ENCODE measurements at places on chromosomes 1 and 21. TPM values are rescaled to one million over a fixed set of nuclear protein-coding genes. Genes with fewer than 3 reads are reported as not detected.

Gene RXRG
- 15.9 TPM for total RNA-seq

Gene ALX3
- not detected for total RNA-seq

Gene PIK3CD
- total RNA-seq, result 0.66 TPM

Gene SLC5A9
- not detected for total RNA-seq

Gene SMCP
- not detected for total RNA-seq

Gene HES3
- total RNA-seq, result not detected

Gene AMIGO1
- 13.6 TPM for total RNA-seq

Gene HAX1
- total RNA-seq, result 145 TPM

Gene FCGR3B
- total RNA-seq, result 0.42 TPM

Gene CD48
- total RNA-seq, result 1.3 TPM

DNA sequence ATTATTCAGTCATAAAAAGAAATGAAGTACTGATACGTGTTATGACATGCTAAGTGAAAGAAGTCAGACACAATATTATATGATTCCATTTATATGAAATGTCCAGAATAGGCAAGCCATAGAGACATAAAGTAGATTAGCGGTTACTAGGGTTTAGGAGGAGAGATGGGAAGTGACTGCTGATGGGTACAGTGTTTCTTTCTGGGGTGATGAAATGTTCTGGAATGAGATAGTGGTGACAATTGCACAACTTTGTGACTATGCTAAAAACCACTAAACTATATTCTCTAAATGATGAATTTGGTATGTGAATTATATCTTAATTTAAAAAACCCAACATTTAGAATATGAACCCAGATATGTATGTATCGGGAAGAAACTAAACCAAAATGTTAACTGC is 27.6 kb downstream of the IPP start:
- H3K4me3 ChIP-seq, result no peak overlapping the region
- H3K27me3 ChIP-seq, result no peaks in the 10 kb centered on the region
- no peak overlapping the region for H3K27ac ChIP-seq
- H3K36me3 ChIP-seq, result peaks cover 7% of the 10 kb centered on the region

GRCh38 chr1:216193839-216194443 is 229.3 kb downstream of the USH2A start:
- H3K4me1 ChIP-seq, result no peaks in the 10 kb centered on the region
- no peaks in the 10 kb centered on the region for H3K27me3 ChIP-seq
- no peaks in the 10 kb centered on the region for H3K36me3 ChIP-seq
- H3K4me3 ChIP-seq, result no peak overlapping the region
- H3K27ac ChIP-seq, result no peak overlapping the region

- H3K27ac ChIP-seq, result peak overlapping the region; percentile 90
- H3K4me3 ChIP-seq, result peak overlapping the region; percentile 74
- no peak for DNase-seq
- H3K27me3 ChIP-seq, result no peaks in the 10 kb centered on the region
Observed at GRCh38 chr1:71080230-71080738, 551 bp downstream of the ZRANB2 start.

- no peaks in the 10 kb centered on the region for H3K27me3 ChIP-seq
- peaks cover 11% of the 10 kb centered on the region for H3K36me3 ChIP-seq
- H3K4me1 ChIP-seq, result peaks cover 26% of the 10 kb centered on the region
Observed at GRCh38 chr21:46325073-46325912, 1.3 kb downstream of the PCNT start.

DNA sequence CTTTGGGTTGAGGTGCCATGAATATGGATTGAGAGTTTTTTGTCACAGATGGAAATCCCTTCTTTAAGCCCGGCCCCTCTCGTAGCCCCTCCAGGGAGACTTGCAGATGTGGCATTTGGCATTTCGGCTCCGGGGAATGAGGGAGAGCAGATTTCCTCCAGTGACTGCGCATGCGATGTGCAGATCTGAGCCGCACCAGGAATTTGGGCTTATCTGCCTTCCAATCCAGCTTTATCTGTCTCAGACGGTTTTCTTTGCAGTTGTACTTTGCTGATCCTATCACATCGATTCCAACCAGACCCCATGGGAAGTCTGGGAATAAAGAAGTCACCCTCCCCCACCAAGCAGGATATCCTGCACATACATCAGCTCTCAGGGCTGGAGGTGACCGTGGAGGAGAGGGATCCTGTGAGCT is 11.7 kb downstream of the KIF26B start:
- H3K4me3 ChIP-seq, result no peak overlapping the region
- H3K4me1 ChIP-seq, result no peaks in the 10 kb centered on the region
- DNase-seq, result no peak
- H3K36me3 ChIP-seq, result no peaks in the 10 kb centered on the region
- no peak overlapping the region for H3K27ac ChIP-seq

- no peak overlapping the region for H3K4me3 ChIP-seq
- H3K27ac ChIP-seq, result no peak overlapping the region
- no peaks in the 10 kb centered on the region for H3K27me3 ChIP-seq
- no peaks in the 10 kb centered on the region for H3K36me3 ChIP-seq
- H3K4me1 ChIP-seq, result peaks cover 4% of the 10 kb centered on the region
Observed at GRCh38 chr1:241527146-241527545, 5.0 kb upstream of the KMO start.

DNA sequence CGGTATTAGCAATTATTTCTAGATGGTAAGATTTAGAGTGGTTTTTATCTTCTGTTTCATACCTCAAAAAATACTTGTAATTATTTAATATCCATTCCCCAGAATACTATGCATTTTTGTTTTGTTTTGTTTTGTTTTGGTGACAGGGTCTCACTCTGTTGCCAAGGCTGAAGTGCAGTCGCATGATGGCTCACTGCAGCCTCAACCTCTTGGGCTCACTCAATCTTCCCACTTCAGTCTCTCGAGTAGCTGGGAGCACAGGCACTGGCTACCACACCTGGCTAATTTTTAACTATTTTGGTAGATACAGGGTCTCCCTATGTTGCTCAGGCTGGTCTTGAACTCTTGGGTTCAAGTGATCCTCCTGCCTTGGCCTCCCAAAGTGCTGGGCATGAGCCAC is 252.7 kb downstream of the AKT3 start:
- no peaks in the 10 kb centered on the region for H3K36me3 ChIP-seq
- H3K4me1 ChIP-seq, result no peaks in the 10 kb centered on the region
- H3K4me3 ChIP-seq, result no peak overlapping the region
- DNase-seq, result no peak
- no peak overlapping the region for H3K27ac ChIP-seq
- no peaks in the 10 kb centered on the region for H3K27me3 ChIP-seq

GRCh38 chr1:217911908-217912307 is 280.8 kb downstream of the SPATA17 start:
- H3K4me1 ChIP-seq, result no peaks in the 10 kb centered on the region
- H3K27ac ChIP-seq, result no peak overlapping the region
- H3K4me3 ChIP-seq, result no peak overlapping the region

GRCh38 chr1:84402060-84402459 is 3.8 kb downstream of the DNASE2B start:
- no peak overlapping the region for H3K27ac ChIP-seq
- H3K36me3 ChIP-seq, result no peaks in the 10 kb centered on the region
- no peaks in the 10 kb centered on the region for H3K27me3 ChIP-seq
- H3K4me1 ChIP-seq, result no peaks in the 10 kb centered on the region
- no peak for DNase-seq

- H3K36me3 ChIP-seq, result no peaks in the 10 kb centered on the region
- no peak overlapping the region for H3K27ac ChIP-seq
- no peaks in the 10 kb centered on the region for H3K27me3 ChIP-seq
- H3K4me3 ChIP-seq, result no peak overlapping the region
Observed at GRCh38 chr1:53047737-53048736, 14.0 kb upstream of the PODN start.

DNA sequence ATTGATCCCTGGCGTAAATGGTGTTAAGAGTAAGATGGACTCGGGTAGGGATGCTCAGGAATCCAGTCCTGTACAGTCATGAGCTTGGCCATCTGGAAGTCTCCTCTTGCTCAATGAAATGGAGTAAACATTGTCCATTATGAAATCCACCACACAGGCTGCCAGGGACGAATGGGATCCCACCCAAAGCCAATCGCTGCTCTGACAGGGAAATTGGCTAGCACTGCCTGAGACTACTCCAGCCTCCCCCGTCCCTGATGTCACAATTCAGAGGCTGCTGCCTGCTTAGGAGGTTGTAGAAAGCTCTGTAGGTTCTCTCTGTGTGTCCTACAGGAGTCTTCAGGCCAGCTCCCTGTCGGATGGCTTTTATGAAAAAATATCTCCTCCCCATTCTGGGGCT is at the start of gene HSD11B1:
HSD11B1 (plus strand) TSS at position 263 of the 400 bp plus-strand sequence; CDS start at position 360, 97 bp downstream.
- DNase-seq, result peak; percentile 83
- no peaks in the 10 kb centered on the region for H3K27me3 ChIP-seq
- H3K36me3 ChIP-seq, result no peaks in the 10 kb centered on the region
- H3K27ac ChIP-seq, result peak within 1 kb of the TSS; percentile 37
- peak within 1 kb of the TSS; percentile 21 for H3K4me3 ChIP-seq

- peaks cover 8% of the 10 kb centered on the region for H3K4me1 ChIP-seq
- DNase-seq, result no peak
- H3K36me3 ChIP-seq, result no peaks in the 10 kb centered on the region
- no peak overlapping the region for H3K4me3 ChIP-seq
Observed at GRCh38 chr21:37912616-37913015, 3.6 kb downstream of the KCNJ6 start.

DNA sequence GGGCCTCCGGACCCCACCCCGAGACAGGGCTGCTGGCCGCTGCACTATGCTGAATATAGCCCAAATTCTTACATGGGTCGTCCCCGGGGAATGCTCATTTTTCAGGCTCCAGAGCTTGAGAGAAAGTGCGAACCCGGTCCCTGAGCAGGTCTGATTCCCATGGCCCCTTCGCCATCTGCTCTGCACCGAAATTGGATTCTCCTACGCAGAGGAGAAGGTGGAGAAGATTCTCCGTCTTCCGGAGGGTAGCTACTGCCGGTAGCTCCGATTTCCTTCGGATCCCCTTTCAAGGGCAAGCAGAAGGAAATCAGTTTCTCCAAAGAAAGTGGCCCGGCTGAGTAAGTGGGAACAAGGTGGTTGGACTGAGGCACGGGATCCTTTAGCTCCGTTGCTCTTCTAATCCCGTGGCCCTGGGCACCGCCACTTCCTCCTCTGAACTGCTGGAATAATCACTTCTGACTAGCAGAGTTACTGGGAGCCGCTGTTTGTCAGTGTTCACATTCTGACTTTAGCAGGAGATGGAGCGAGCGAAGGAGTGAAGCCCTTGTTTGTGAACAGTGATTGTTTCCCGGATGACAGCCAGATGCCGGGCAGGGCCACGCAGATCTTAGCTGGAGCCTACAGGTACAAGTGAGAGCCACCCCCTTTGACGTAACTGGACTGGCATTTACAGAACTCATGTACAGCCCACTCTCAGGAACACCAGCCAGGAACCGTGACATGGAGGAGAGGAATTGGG is 1.1 kb upstream of the ZNF496 start:
- H3K4me3 ChIP-seq, result peak overlapping the region; percentile 94
- H3K36me3 ChIP-seq, result peaks cover 21% of the 10 kb centered on the region
- H3K27ac ChIP-seq, result peak overlapping the region; percentile 86
- peaks cover 26% of the 10 kb centered on the region for H3K4me1 ChIP-seq
- peak; percentile 23 for DNase-seq

- H3K27ac ChIP-seq, result no peak overlapping the region
- H3K27me3 ChIP-seq, result no peaks in the 10 kb centered on the region
- no peaks in the 10 kb centered on the region for H3K4me1 ChIP-seq
Observed at GRCh38 chr1:192153276-192153675, 5.0 kb upstream of the RGS18 start.

DNA sequence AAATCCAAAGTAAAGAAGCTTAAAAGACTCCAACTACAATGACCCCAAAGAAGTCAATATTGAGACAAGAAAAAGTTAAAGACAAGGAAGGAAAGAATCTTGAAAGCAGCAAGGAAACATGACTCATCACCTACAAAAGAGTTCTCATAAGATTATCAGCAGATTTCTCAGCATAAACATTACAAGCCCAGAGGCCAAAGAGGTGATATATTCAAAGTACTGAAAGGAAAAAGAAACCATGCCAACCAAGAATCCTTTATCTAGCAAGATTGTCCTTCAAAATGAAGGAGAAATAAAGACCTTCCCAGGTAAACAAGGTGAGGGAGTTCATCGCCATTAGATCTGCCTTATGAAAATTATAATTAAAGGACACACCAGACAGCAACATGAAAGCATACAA is 49.8 kb downstream of the CSMD2 start:
- no peaks in the 10 kb centered on the region for H3K27me3 ChIP-seq
- DNase-seq, result no peak
- H3K4me3 ChIP-seq, result no peak overlapping the region
- H3K27ac ChIP-seq, result no peak overlapping the region
- H3K4me1 ChIP-seq, result no peaks in the 10 kb centered on the region

GRCh38 chr21:45301521-45302081 is 13.9 kb upstream of the POFUT2 start:
- H3K36me3 ChIP-seq, result no peaks in the 10 kb centered on the region
- no peak overlapping the region for H3K4me3 ChIP-seq
- H3K27ac ChIP-seq, result peak overlapping the region; percentile 83

- H3K27me3 ChIP-seq, result no peaks in the 10 kb centered on the region
- no peak overlapping the region for H3K4me3 ChIP-seq
- no peak for DNase-seq
Observed at GRCh38 chr1:56057466-56058405, 521.6 kb downstream of the PLPP3 start.

DNA sequence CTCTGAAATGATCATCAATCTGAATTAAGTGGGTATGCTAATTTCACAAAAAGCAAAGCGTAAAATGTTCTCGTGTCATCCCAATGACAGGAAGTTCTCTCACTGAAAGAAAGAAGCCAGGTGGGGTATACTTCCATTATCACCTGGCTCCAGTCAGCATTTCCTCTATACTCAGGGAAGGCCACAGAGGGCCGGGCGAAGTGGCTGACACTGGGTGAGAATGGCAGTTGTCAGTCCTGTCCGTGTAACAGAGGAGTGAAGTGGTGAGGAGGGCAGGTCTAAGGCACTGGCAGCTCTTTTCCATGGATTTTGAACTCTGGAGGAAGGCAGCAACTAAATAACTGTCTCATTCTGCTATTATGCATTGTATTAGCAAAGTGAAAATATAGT is 60.4 kb downstream of the CAPN2 start:
- H3K27ac ChIP-seq, result no peak overlapping the region
- peaks cover 86% of the 10 kb centered on the region for H3K36me3 ChIP-seq
- no peak for DNase-seq
- H3K27me3 ChIP-seq, result no peaks in the 10 kb centered on the region
- no peak overlapping the region for H3K4me3 ChIP-seq

DNA sequence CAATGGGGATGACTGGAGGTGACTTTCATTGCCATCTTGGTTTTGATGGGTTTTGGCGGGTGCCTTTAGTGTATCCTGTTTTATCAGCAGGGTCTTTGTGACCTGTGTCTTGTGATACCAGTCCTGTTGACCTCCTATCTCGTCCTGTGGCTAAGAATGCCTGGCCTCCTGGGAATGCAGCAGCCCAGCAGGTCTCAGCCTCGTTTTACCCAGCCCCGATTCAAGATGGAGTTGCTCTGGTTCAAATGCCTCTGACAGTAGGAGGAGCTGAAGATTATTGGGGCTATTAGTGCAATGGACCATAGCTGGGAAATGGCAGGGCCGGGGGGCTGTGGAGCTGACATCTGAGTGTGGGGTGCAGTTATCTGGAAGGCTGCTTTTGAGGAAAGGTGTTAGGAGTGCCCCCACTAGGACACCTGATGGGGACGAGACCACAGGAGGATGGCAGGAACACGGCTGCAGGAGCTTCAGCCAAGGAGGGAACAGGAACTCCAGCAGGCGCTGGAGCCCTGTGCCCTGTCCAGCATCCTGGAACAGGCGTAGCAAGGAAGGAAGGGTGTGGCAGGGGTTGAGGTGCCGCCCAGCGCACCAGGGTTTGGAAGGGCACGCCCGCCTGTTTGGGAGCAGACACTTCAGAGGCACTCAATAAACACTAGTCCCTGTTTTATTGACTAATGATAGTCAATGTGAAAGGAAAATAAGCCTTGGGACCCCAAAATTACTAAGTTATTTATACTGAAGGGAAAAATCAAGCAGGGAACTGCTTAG is 15.3 kb upstream of the AGPAT3 start:
- H3K4me3 ChIP-seq, result no peak overlapping the region
- no peaks in the 10 kb centered on the region for H3K27me3 ChIP-seq
- no peaks in the 10 kb centered on the region for H3K4me1 ChIP-seq
- DNase-seq, result no peak

All from gastrocnemius medialis (tissue), 4 donors.